ENCODE measurements at places on chromosomes 16 and 17. TPM values are rescaled to one million over a fixed set of nuclear protein-coding genes. Genes with fewer than 3 reads are reported as not detected.
A peak's percentile ranks its signal among the peaks of the same experiment; 100 is the strongest.

CCL13 gene
- not detected for total RNA-seq

HS3ST4 gene
- total RNA-seq: not detected

CCL4 gene
- total RNA-seq: 2.5 TPM

KRTAP9-8 gene
- total RNA-seq: not detected

PLCG2 gene
- 25.9 TPM for total RNA-seq

DNA sequence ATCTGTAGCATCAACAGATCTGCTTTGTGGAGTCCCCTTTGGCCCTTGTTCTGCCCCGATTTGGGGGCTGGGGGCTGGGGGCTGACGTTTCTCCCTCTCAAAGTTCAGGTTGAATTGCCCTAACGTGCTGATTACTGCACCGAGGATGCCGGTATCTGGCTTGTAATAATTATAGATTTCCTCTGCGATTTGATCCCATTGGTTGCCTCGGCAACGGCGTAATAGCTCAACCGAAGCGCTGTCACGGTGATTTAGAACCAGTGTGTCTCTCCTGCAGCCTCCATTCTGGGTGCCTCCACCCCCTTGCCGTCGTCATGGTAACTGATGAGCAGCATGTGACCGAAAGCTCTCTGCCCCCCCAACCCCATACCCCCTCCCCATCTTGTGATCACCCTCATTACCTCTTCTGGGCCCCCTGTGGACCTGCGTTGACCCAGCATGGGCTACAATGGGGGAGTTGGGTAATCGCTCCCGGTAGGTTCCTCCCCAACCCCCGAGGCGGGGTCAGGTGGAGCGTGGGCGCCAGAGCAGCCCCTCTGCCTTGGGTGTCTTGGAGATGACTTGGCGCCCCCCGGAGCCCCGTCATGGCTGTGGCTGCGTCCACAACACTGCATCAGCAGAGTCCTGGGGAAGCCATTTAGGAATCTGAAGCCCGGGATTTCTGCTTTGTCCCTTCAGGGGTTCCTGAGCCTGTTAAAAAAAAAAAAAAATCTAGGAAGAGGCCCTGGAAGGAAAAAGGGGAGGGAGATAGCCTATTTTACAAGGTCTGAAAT is 38.4 kb downstream of the ABAT start:
- no peak for DNase-seq

GRCh38 chr16:66904846-66905632 is 13.6 kb downstream of the CDH16 start:
- no peak for DNase-seq

- peak; percentile 84 for DNase-seq
Observed at GRCh38 chr17:63675607-63676546, 24.0 kb downstream of the LIMD2 start.

DNA sequence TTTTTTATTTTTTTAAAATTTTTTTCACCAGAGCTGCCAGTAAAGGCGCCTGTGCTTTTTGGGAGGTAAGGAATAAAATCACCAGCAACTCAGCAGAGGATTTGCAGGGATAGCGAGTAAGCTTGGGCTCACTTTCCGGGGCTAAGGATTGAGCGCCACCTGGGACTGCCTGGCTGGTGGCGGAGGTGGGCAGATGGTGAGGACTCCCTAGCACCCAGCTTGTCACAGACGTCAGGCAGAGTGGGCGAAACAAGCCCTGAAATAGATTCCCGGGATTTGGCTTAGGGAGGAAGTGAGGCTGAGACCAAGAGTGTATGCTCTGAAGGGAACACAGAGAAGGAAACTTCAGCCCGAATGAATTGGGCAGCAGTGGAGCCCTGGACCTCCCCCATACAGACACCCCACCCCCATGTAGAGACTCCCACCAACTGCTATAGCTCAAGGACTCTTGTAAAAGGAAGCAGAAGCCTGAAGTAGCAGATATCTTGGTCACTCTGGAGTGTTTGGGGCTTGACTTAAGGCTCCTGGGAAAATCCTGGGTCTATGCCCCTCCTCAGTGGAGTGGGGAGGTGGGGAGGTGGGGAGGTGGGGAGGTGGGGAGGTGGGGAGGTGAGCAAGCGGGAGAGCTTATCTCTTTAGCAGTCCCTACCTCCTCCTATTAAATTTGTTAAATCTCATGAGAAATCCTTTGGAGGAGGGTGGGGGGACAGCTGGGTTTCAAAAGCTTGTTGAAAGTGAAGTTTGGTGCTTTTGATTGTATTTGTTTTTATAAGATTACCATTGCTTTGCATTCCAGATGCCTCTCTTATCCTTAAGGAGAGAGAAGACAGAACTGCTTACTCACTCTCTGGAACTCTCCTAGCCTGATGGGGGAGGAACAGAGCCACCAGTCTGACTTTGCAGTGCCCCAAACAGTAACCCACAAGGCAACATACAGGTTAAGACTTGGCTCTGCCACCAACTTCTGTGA is 8.2 kb downstream of the ARL4D start:
- DNase-seq: no peak
